ENCODE measurements at places on chromosomes 1 and 21. TPM values are rescaled to one million over a fixed set of nuclear protein-coding genes. Genes with fewer than 3 reads are reported as not detected.

EFCAB14 gene
- 118 TPM for total RNA-seq

DNA sequence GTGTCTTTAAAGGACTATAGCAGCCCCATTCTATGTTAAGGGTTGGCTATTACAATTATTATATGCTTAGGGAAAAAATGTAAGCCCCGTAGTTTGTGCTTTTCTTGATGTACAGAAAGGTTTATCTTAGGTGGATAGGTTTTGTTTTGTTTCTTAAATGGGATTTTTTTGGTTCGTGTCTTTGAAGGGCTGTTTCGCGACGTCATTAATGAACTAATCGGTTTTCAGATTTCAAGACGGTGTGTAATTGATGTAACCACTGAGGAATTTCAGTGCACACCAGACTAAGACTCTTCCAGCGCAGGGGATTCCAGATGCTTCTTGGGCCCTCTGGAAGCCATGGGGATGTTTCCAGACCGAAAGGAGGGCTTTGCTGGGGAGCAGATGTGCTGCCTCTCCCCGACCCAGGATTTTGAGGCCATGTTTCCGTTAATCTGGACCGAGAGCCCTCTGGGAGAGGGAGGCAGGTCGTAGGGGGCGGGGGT is 4.8 kb upstream of the SIM2 start:
- H3K4me3 ChIP-seq, result no peak overlapping the region
- H3K27me3 ChIP-seq, result peaks cover 100% of the 10 kb centered on the region
- no peak for DNase-seq

GRCh38 chr1:41239988-41240610 is 2.0 kb downstream of the SCMH1 start:
- DNase-seq, result no peak
- H3K4me1 ChIP-seq, result peaks cover 14% of the 10 kb centered on the region
- H3K36me3 ChIP-seq, result no peaks in the 10 kb centered on the region
- H3K27me3 ChIP-seq, result no peaks in the 10 kb centered on the region
- no peak overlapping the region for H3K4me3 ChIP-seq

- no peaks in the 10 kb centered on the region for H3K36me3 ChIP-seq
- no peak for DNase-seq
- peaks cover 4% of the 10 kb centered on the region for H3K27me3 ChIP-seq
- H3K4me3 ChIP-seq, result no peak overlapping the region
- peaks cover 2% of the 10 kb centered on the region for H3K4me1 ChIP-seq
These were observed 4.1 kb upstream of the PCBP3 start for GRCh38 chr21:45639206-45640000.
